ENCODE measurements at places on chromosomes 3 and 15. TPM values are rescaled to one million over a fixed set of nuclear protein-coding genes. Genes with fewer than 3 reads are reported as not detected.

MESP1 gene
- total RNA-seq: 6.4 TPM

GRAMD2A gene
- total RNA-seq: 1.3 TPM

ZBTB11 gene
- 20.1 TPM for total RNA-seq

TMC3 gene
- total RNA-seq: not detected

CFAP161 gene
- total RNA-seq: 2.7 TPM

SLC28A1 gene
- not detected for total RNA-seq

CCR4 gene
- total RNA-seq: 0.10 TPM

ROPN1B gene
- total RNA-seq: 0.26 TPM

MOBP gene
- not detected for total RNA-seq

SLC6A20 gene
- total RNA-seq: 0.28 TPM

GRAMD1C gene
- total RNA-seq: 3.9 TPM

TEX55 gene
- not detected for total RNA-seq

CIDEC gene
- not detected for total RNA-seq

C2CD4B gene
- 0.26 TPM for total RNA-seq

TGM5 gene
- not detected for total RNA-seq

JAGN1 gene
- 19.9 TPM for total RNA-seq

MAP6D1 gene
- 7.9 TPM for total RNA-seq

CFAP92 gene
- total RNA-seq: 0.18 TPM
